ENCODE measurements at places on chromosomes 5 and 9.

GRCh38 chr5:77016962-77017361 is 13.2 kb upstream of the AGGF1 start:
- no peak for DNase-seq

GRCh38 chr5:66704790-66705425 is 108.7 kb downstream of the MAST4 start:
- DNase-seq = no peak

- DNase-seq = no peak
Observed at GRCh38 chr5:2353211-2353610, 398.3 kb downstream of the IRX2 start.

DNA sequence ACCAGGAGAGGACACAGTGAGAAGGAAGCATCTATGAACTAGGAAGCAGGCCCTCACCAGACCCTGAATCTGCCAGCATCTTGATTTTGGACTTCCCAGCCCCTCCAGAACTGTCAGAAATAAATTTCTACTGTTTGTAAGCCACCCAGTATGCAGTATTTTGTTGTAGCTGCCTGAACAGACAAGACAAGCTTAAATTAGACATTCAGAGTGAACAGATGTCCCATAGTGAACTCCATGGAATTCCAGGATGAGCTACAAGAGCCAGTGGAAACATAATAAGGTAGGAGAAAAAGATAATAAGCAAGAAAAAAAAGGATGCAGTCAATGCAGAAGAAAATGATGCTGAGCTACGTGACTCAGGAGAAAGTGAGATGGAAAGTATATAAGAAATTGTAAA is 47.8 kb upstream of the MAMDC2 start:
- no peak for DNase-seq

DNA sequence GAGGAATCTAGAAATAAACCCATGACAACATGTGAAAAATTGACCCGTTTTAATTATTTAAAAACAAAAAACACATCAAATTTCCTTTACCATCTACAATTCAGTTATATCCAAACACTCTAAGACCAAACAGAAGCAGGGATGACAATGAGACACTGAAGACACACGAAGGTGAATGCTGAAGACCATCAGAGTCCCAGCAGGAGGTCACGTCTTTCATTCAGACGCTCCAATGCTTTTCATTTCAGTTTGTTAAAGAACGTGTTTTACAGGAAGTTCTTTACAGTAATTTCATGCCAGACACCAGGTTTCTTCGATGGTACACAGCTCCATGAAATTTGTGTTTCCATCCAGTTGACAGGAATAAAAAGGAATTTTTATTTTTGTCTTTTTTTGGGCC is 10.1 kb downstream of the RBM22 start:
- no peak for DNase-seq

- DNase-seq = no peak
Observed at GRCh38 chr9:130994135-130995085, 14.6 kb upstream of the LAMC3 start.

DNA sequence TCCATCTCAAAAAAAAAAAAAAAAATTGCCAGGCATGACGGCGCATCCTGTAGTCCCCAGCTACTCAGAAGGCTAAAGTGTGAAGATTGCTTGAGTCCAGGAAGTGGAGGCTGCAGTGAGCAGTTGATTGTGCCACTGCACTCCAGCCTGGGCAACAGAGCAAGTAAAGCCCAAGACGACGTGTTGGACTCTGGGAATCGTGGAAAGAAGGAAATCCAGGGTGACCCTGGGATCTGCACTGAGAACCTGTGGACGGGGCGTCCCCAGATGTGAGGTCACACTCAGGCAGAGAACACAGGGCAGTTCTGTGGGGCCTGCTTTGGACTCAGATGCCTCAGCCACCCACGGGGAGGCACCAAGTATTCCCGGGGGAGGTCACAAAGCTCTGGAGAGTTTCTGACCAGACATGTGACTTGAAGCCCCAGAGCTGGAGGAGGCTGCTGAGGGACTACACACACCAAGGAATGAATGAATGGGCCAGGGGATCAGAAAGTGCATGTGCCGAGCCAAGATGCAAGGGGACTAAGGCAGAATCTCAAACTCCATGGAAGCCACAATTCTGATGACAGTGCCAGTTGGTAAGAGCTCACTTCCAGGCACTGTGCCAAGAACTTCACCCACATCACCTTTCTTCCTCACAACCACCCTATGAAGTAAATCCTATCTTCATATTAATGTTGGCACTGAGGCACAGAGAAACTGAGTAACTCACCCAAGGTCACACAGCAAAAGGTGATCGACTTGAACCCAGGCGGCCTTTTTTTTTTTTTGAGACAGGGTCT is 12.9 kb downstream of the DYNC2I2 start:
- DNase-seq = no peak

GRCh38 chr5:177315411-177315810 is 3.7 kb upstream of the MXD3 start:
- DNase-seq = no peak

- no peak for DNase-seq
Observed at GRCh38 chr9:134375011-134375390, 48.7 kb downstream of the RXRA start.

GRCh38 chr5:179862891-179863290 is 4.3 kb upstream of the MRNIP start:
- DNase-seq = no peak

DNA sequence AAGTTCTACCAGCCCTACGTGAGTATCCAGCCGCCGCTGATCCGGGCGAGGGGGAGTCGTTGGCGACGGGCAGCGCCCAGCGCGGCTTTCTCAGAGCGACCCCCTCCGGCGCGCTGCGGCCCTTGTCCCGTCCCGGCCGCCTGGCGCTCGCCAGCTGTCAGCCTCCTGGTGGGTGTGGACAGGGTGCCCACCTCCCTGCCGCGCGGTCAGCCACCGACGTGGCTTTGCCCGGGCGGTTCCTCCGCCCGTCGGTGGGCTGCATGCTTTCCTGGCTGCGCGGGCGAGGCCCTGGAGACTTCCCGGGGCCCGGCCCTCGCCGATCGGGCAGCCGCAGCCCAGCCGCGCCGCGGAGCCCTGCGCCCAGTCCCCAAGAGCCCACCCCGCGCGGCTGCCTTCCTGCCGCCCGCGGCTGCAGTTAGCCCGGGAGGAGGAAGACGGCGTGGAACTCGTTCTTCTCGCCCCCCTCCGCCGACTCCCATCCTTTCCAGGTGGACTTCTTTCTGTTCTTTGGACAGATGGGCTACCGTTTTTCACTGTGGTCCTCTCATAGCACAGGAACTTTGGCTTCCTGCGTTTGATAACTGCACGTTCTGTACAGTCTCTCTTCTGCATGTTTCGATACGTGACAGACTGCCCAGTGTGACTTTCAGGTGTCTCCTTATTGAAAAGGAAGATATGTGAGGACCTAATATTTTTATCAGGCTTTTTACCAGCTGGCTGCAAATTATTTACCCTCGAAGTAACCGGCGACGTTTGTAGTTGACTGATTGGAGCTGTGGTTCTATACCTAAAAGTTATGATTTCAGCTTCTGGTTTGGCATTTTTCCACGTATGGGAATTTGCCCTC is 577 bp downstream of the AP3S1 start:
- peak; percentile 0 for DNase-seq

DNA sequence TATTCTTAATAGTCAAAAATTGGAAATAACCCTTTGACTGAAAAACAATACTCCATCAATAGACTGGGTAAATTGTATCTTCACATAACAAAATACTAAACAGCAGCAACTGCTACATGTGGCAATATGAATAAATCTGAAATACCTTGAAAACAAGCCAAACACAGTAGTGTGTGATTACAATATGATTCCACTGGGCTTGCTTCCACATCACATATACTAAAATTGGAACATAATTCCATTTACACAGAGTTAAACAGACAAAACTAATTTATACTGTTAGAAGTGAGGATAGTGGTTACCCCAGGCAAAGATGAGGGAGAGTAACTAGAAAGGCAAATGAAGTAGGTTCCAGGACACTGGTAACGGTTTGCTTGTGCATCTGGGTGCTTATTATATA is 20.4 kb downstream of the FNIP1 start:
- no peak for DNase-seq

GRCh38 chr5:120159155-120159554 is 304.9 kb upstream of the PRR16 start:
- no peak for DNase-seq

DNA sequence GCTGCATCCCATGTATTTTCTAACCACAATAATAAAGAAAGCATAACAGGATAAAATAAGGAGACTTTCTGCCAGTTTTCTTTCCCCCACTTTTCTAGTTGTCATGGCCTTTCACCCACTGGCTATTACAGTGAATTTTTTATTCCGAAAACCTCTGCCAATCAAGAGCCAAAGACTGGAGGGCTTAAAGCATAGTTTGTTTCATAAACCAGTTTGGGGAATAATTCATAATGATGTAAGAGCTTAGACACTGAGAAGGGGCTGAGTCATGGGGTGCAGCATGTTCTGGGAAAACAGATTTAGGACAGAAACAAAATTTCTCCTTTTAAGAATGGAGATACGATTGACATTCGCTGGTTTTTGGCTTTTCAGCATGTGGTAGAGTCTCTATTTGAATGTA is 4.4 kb upstream of the GLIPR2 start:
- DNase-seq = no peak

DNA sequence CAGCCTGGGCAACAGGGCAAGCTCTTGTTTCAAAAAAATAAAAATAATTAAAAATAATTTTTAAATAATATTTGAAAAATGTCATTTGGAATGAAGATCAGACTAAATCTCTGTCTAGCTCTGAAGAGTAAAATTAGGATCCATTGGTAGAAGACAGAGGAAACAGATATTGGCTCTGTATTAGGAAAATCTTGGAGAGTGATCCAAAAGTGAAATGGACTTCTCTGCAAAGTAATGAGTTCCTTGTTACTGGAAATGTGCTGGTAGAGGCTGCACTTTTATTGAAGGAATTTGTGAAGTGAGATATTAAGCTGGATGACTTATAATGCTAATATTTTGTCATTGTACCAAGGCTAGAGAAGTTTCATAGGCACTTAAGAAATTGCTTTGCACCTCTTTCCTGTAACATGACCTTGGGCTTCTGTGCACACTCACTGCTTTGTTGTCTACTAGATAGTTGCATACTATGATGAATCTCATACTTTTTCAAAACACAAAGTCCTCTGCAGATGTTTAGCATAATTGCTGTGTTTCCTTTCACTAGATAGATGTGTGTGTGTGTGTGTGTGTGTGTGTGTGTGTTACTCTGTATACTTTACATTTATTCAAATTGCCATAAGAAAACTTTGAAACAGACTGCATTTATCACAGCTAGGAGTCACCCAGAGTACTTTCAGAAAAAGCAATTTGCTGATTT is 13.1 kb downstream of the THBS4 start:
- no peak for DNase-seq

GRCh38 chr5:4659851-4660250 is 480.3 kb upstream of the ADAMTS16 start:
- no peak for DNase-seq

DNA sequence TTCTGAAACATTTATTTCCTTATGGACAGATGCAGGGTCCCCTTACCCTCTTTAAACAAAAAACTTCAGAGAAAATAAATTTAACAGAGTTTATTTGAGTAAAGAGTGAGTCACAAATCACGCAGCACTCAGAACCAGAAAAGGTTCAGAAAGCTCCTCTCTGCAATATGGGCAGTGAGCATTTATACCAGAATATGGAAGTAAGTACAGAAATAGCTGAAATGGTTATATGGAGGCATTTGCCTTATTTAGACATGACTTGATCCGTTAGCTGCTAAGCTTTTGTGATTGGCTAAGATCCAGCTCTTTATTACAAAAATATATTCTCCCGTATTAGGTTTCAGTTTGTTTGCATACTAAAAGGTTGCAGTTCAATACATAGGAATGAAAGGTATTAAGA is 1554.1 kb downstream of the EFNA5 start:
- DNase-seq = no peak

- no peak for DNase-seq
Observed at GRCh38 chr5:16536246-16536645, 70.6 kb upstream of the ZNF622 start.

DNA sequence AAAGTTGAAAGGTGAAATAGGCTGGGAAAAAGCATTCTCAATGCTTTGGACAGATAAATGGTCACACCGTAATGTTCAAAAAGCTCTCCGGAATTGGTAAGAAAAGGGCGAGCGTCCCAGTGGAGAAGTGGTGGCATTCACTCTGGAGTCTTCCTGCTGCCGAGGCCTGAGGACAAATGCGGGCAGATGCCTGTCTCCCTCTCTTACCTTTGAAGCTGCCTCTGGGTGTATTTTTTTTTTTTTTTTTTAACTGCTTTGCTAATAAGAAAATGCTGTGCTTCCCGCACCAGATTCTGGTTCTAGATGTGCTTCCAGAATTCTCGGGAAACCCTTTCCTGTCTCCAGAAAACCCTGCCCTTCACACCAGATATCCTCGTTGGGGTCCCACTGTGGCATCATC is 24.4 kb upstream of the CTSL start:
- DNase-seq = no peak

GRCh38 chr5:10485142-10485795 is 43.6 kb downstream of the ROPN1L start:
- no peak for DNase-seq

DNA sequence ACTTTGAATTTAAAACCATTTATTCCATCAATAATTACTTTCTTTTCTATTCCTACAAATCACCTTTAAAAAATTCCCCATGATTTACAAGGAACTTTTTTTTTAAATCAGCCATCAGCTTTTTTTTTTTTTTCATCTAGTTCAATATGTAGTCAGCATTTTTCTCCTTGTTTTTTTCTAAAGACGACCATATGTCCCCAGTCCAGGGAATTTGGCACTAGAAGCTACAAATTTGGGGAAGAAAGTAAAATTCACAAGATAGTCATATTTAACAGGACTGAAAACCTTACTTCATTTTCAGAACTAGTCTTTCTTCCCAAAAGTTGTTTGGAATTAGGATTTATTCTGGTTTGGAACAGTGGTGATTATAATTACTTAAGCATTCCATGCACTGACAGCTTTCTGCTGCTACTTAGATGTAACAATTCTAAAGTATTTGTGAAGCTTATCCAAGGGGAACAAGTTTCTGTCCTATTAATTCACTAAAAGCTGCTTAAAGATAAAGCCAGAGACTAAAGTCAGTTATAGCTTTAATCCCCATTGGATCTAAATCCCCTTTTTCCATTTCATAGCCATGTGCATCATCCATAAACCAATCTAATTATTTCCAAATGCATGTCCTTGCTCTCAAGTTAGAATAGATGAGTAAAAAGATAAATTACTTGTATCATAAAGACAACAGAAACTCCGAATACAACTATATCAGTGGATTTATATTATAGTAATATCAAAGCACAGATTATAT is 7.4 kb upstream of the SNCAIP start:
- no peak for DNase-seq

DNA sequence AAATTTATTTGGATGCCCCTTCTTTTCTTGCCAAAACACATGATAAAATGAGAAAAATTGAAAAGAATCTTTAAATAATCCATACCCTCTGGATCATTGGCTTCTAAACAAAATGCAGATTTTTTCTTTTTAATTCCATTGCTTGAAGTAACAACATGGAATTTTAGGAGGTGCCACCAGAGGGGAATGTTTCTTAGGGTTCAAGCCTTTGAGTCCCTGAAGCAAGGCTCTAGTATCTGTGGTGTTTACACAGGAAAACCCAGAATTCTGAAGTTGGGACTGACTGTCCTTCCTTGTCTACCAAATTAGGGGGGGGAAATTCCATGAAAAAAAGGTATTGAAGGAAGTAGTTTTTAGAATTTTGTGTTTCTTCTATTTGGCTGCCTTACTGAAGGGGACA is 69.4 kb downstream of the LMNB1 start:
- no peak for DNase-seq

- no peak for DNase-seq
Observed at GRCh38 chr5:163846512-163846911, 341.1 kb downstream of the MAT2B start.
